Cerebellar nuclear complex (tissue), 1 donor: ENCODE measurements at places on chromosomes 1 and 21.

GRCh38 chr21:37087188-37087587, 14.1 kb downstream of the TTC3 start:
- DNase-seq: no peak

GRCh38 chr1:115620453-115620852, 21.3 kb upstream of the VANGL1 start:
- no peak for DNase-seq

DNA sequence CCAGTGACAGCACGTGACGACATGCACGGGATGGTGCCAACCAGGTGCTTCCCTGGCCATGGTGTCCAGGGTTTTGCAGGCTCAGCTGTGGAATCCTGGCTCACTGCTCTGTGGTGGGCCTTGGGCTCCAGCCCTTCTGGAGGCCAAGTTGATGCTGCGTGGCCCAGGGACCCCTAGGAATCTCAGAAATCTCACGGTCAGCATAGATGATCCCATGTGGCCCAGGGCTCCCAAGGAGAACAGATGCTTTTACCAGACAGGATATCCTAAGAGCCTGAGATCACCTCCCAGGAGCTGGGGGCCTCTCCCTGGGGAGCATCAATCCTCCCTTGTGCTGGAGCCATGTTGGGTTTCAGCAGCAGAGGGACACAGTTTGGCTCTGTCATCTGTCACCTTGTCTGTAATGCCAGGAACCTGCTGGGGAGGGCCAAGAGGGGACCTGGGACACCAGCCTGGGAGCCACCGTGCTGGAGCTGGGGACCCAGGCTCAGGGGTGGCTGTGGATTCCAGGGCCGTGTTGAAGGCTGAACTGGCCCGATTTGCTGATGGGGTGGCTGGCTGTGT, 63.9 kb downstream of the TRIM11 start:
- DNase-seq: no peak

- no peak for DNase-seq
These were observed 16.3 kb upstream of the NUF2 start for GRCh38 chr1:163305441-163305840.

- no peak for DNase-seq
These were observed 8.3 kb downstream of the RHOC start for GRCh38 chr1:112698366-112699310.

DNA sequence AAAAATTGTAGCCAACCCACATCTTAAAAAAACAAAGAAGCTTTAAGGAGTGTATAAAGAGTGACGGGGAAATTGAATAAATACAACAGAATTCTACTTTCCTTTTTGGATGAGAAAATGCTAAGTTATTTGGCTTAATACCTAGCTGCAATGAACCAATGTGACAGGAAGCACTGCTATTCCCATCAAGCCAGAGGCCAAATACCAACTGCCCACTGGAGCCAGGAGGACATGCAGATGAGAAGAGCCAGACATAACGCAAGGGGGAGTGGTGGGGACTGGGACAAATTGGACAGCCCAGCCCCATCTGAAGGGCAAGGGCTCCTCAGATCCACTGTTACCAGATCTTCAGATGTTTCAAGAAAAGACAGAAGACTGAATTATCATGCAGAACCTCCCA, 25.7 kb downstream of the DNAJC11 start:
- DNase-seq: no peak

- no peak for DNase-seq
These were observed 131.2 kb downstream of the PIK3R3 start for GRCh38 chr1:46001081-46001785.

GRCh38 chr1:35175098-35175576, 17.8 kb downstream of the SFPQ start:
- no peak for DNase-seq

DNA sequence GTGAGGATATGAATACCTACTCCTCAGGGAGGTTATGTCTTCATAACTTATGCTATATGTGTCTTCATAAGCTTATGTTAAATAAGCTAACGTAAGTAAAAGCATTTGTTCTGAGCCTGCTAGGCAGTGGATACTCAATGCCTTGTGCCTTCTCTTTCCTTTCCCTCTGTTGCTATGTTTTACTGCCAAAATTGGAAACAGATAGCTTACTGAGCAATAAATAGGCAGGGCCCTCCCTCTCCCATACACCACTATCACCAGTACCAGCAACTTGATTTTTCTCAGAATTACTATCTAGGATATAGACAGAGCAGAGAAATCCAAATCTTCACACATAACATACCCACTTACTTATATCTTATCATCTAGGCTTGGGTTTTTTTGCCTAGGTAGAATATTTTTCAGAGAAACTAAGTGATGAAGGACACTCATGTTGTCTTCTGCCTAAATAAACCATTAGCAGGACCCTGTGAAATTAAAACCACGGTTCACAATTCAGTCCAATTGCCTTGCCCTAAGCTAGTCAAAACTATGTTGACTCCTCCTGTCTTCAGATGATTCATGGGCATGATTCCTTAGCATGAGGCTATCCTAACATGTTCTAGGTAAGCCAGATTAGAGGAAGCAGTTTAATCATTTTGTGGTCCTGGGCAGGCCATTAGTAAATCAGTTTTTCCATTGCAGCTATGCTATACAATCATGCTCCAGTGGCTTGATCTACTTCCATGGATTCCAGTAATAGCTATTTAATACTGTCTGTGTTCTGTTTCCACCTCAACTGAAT, 15.9 kb upstream of the LRRC8C start:
- no peak for DNase-seq

DNA sequence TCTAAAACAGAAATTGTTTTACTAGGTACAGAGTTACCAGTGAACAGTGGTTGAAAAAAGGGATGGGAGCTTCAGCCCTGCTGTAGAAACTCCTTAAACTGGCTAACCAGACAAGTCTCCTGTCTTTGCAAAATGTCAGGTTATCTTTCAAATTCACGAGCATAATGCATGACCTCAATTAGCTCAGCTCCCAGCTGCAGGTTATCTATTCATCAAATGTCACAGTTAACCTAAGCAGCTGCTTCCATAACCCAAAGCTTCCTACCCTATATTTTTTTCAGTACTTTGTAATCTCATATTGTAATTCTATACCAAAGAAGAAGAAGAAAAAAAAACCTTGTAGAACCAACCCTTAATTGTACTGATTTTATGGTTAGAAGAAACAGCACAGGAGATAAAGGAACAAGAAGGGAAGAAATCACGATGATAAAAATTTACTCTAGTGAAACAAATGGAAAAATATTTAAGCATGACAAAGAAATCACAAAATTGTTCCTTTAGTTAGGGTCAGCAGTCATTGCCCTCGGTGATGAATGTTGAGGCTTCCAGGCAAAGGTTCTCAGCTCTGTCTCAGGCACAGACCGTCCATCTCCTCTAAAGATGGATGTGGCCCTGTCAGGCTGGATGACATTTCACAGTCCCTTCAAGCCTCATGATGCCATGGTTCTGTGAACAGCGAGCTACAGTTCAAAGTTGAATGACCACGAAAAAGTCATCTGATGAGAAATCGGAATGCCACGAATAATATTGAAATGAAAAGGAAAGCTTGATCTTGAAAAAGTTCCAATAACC, 95.9 kb downstream of the PLD5 start:
- DNase-seq: no peak

- DNase-seq: no peak
These were observed 3.4 kb downstream of the KIF21B start for GRCh38 chr1:201020040-201020591.

- DNase-seq: no peak
These were observed 21.7 kb downstream of the GLRX2 start for GRCh38 chr1:193083365-193084088.

GRCh38 chr1:32240140-32240951, 6.7 kb upstream of the FAM167B start:
- DNase-seq: no peak

- DNase-seq: no peak
These were observed 2.3 kb upstream of the TNNT2 start for GRCh38 chr1:201379733-201380242.

DNA sequence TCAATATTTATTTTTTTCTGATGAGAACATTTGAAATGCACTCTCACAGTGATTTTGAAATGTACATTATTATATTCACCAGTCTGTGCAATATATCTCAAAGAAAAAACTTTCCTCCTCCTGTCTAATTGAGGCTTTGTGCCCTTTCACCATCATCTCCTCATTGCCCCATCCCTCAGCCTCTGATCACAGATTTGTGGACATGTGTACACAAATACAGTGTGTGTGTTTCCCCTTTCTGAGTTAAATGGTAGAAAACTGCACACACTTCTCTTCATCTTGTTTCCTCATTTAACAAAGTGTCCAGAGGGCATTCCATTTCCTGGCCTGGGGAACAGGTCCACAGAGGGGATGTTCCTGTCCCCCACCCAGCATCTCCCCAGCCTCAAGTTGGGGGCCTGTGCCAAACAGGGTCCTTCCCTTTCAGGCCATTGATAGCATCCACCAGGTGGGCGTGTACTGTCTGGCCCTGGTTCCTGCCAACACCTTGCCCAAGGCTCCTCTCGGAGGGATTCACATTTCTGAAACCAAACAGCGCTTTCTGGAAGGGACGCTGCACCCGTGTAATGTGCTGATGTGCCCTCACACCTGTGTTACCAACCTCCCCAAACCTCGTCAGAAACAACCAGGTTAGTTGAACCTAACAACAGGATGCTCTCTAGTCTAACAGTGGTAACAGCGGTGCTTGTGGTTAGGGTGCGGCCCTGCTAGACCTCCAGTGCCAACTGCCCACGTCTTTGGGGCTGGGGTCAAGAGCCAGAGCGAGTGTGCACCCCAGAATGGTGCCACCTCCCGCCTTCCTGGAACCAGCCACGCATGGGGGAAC, 54.6 kb downstream of the S100B start:
- DNase-seq: no peak

GRCh38 chr1:180235502-180236239, 5.6 kb downstream of the LHX4 start:
- DNase-seq: no peak

GRCh38 chr1:27595597-27595996, 8.3 kb downstream of the AHDC1 start:
- no peak for DNase-seq

- no peak for DNase-seq
These were observed 955 bp downstream of the PALMD start for GRCh38 chr1:99646868-99647267.

DNA sequence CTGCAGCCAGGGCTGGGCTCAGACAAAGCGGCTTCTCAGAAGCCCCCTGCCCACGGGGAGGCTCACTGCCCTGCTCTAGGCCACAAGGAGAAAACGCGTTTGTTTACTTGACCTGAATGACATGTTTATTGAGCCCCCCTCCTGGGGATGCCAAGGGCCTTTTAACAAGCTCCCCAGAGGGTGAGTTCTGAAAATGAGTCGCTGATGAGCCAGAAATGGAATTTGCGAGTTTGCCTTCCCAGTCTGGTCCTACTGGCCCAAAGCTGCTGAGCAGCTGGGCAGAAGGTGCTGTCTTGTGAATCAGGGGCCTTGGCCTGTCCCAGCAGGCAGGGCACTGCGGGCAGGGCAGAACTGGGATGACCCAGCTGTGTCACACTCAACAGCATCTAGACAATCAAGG, 120.6 kb downstream of the SYF2 start:
- DNase-seq: no peak

DNA sequence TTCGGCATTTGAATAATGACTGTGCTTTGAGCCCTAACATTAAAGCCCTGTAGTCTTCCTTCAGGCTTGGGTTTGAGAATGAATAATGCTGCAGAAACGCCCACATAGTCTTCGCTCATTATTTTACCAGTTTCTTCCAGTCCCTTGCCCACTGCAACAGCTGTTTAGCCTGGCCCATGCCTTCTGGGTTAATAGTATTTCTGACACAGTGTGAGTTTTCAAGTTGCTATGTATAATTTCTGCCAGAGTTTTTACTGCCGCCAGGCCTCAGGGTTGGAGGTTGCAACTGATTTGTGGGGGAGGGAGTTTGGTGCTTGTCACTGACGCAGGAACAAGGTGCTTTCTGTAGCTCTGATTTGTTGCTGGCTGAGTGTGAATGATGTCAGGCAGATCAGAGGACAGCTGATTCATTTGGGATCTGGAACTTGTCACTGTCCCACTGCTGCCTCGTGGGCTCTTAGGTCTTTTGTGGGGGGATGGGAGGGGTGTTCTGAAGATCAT, 109.8 kb downstream of the MAST2 start:
- no peak for DNase-seq

DNA sequence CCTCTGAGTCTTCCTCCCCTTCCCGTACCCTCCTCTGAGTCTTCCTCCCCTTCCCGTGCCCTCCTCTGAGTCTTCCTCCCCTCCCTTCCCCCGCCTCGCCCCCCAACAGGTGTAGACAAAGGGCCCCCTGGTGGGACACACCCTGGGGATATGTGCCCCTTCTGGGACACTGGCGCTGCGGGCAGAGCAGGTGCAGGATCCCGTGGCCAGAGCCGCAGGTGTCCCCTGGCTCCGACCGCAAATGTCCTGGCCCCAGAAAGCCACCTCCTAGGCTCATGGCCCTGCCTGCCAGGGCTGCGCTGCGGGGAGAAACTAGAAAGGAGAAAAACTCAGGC, 51.5 kb upstream of the ARHGEF16 start:
- DNase-seq: no peak

DNA sequence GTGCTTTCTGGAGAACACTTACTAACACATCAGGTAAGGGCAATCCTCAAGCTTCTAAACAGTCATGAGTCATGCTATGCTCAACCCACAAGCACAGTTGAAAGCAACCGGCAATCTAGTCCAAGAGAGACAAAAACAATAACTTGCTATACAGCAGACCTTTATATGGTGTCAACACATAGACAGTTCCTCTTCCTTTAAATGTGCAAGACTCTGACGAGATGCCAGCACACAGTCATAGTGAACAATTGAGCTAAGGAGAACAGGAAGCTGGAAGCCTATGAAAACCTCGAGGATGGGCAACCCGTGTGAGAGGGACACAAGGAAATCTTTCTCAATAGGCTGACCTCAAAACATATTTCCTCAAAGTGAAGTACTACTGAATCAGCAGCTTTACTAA, 5.3 kb downstream of the ADIPOR1 start:
- DNase-seq: no peak

GRCh38 chr1:205917466-205918238, 25.6 kb downstream of the SLC26A9 start:
- no peak for DNase-seq

GRCh38 chr1:175597969-175598765, 145.2 kb downstream of the TNR start:
- no peak for DNase-seq

- DNase-seq: no peak
These were observed 14.9 kb downstream of the FASLG start for GRCh38 chr1:172673761-172674160.

DNA sequence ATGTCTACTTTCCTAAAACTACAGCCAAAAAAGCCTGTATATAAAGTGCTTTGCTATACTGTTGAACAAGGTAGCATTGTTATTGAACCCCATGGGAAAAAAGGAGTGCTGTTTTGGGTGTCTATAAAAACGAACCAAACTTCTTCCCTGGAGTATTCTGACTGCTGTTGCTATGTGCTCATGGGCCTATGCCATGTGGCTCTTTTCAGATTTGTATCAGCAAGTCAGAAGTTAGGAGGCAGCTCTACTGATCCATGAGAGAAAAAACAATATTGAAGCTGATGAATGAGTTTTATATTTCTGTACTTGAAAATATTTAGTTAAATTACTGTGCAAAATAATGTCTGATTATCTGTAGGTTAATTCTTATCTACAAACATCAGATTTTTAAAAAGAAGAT, 66.5 kb downstream of the ADGRL2 start:
- no peak for DNase-seq

- no peak for DNase-seq
These were observed 5.2 kb upstream of the VSIG8 start for GRCh38 chr1:159867664-159868026.
